Right lung (tissue), 10 donors: ENCODE measurements at places on chromosomes 2 and 18.

DNA sequence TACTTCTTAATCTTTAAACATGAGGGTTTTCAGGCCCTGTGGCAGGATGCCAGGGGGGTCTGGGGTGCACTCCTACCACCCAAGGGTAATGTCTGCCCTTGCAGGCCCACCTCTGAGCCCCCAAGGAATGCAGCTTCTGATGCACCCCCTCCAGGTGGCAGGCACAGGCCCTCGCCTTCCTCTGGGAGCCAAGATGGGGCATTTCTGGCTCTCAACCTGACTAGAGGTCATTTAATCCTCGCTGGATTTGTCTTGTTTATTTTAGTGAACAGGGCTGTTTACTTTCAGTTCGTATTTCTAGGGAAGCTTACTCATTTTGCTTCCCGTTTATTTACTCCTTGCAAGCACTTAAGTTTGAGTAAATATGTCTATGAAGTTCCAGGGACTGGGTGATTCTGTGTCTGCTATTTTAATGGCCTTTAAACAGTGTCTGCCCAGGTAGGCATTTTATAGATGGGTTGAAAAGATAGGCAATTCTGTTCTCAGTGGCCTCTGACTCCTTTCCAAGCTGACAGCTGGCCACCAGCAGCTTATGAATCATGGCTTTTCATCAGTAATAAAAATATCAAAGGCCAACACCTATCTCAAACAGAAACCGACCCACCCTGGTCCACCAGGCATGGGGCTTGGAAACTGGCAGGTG, 11.1 kb upstream of the DNPEP start:
- DNase-seq = no peak

DNA sequence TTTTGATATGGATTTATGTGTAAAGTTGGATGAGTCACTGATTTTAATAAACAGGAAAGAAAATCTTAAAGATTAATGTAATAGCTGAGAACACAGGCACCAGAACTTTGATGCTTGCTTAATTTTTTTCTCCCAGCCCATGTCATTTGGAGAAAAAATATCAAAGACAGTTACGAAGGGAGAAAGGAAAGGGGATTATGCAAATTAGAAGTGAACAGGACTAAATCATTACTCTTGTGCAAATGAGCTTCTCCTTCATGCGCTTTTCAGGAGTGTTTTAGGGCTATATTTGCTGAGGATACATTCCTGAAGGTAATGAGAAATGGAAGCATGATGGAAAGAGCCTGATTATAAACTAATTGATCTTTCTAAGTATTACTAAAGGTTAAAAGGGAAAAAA, 28.9 kb downstream of the NABP1 start:
- no peak for DNase-seq

DNA sequence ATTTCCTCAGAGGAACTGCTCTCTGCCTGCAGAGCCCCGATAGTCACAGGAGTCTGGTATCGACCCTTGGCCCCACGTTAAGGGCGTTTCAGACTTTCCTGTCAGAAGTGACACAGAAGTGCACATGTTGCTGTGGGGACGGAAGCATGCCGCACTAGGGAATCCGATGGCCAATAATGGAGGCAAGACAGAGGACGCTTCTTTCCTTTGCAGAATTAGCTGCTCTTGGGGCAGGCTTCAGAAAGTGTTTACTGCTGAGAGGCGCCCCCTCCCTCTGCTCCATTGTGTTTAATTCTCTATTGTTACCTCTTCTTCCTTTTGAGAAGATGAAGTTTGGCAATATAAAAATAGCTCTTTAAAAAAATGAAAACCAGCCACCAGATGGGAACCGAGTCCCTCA, 118.6 kb upstream of the EML6 start:
- no peak for DNase-seq

GRCh38 chr2:66324909-66325528, 109.9 kb upstream of the MEIS1 start:
- DNase-seq = no peak

DNA sequence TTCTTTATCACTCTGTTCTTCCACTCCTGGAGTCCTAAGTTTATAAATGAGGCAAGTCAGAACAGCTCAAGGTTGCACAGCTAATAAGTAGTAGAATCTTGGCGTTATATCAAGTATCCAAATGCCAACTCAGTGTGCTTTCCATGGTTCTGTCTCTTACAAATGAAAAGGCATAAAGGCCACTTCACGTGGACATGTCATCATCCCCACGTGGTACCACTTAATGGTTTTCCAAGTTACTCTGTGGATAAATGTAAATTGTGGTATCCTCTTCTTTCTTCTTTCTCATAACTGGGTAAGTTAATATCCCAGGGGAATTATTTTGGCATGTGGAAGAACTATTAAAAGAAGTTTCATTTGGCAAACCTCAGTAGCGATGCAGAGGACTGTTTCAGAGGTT, 131.5 kb upstream of the L3MBTL4 start:
- no peak for DNase-seq

- DNase-seq = no peak
Measured at GRCh38 chr2:68309426-68309825, 10.3 kb downstream of the CNRIP1 start.

DNA sequence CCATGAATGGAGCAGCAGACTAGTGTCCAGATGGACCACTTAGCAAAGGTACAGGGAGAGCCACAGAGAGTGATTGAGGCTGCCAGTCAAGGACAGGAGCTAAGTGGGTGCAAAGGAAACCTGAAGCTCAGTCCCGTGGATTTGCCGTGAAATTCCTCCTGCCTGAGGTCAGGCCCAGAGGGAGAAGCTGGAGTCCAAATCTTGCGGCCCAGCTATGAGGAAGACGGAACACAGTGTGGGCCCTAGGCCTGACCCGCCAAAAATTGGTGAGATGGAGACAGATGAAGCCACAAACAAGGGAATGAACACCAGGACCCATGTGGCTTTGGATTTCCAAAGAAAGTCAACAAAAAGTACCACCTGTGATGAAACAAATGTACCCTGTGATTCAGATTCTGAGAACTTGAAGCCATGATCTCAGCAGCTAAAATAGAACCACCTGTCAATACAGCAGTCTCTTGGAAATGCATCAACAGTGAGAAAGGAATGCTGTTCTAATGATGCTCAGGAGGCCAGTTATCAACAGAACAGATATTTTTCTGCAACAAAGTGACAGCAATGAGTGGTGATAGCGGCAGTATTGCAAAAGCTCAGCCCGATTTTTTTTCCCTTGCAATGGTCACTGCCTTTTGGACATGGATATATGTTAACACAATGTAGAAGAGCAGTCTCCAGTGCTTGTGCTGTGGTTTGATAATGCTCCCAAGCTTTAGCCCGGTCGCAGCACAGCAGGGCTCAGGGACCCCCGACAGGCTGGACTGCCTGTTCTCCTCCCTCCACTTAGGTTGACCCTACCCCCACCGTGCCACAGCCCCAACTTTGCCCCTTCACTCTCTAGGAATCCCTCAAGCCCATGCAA, 10.7 kb downstream of the COL6A3 start:
- DNase-seq = no peak

GRCh38 chr2:110101901-110102803, 13.5 kb downstream of the MALL start:
- DNase-seq = no peak

DNA sequence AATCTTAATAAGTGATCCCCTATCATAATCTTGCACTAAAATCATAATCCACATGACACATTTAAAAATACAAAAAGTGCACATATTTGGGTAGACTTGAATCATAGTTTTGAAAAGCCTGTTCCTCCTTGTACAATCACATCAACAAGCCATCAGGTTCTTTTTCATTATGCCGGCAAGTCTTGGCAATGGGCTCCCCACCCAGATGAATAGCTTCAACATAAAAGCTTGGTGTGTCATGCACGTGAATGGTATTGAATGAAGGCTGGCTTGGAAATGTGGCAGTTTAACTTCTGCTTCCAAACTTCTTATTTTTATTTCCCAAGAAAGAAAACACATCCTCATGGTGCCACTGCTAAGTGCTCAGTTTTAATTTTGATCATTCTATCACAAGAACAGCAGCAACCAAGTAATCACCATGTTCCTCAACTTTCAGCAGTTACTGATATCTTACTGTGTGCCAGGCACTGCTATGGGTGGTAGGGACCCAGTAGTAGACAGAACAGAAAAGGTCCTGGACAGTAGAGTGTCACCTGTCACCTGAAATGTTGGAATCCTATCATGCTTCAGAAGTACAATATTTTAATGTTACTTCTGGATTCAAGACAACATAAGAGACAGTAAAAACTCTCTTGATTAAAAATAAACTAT, 89.9 kb downstream of the AP1S3 start:
- DNase-seq = no peak

DNA sequence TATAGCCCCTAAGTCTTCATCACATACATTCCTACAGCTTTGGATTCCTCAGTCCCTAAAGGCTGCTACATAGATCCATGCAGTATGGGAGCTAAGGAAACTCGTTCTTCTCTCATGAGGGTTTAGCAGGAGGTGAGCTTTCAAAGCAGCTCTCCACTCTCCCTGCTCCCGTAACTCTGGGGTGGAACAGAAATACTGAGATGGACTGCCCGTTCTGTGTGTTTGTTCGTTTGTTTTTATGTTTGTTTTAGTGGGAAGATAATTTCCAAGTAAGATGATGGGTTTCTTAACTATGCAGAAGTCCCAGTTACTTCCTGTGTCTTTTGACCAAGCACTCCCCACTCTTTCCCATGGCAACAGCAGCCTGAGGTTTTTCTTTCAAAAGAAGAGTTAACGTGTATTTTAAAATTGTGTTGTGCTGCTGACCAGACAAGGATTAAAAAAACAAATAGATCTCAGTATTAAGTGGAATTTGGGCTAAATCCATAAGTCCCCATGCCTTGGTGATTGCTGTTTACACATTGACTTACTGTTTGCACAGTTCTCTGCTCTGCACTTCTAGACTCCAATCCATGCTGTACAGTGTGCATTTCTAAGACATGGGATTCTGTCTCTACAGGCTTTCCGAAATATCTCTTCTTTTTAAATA, 156.4 kb upstream of the SH3BP4 start:
- no peak for DNase-seq

GRCh38 chr18:31116853-31117595, 14.8 kb upstream of the DSC2 start:
- no peak for DNase-seq

GRCh38 chr2:143934626-143935481, 585.1 kb downstream of the ZEB2 start:
- no peak for DNase-seq

GRCh38 chr2:158042245-158042644, 59.4 kb upstream of the UPP2 start:
- DNase-seq = no peak

- DNase-seq = no peak
Measured at GRCh38 chr2:239339726-239340601, 60.9 kb downstream of the HDAC4 start.

- no peak for DNase-seq
Measured at GRCh38 chr2:64338910-64339500, 115.0 kb upstream of the LGALSL start.

DNA sequence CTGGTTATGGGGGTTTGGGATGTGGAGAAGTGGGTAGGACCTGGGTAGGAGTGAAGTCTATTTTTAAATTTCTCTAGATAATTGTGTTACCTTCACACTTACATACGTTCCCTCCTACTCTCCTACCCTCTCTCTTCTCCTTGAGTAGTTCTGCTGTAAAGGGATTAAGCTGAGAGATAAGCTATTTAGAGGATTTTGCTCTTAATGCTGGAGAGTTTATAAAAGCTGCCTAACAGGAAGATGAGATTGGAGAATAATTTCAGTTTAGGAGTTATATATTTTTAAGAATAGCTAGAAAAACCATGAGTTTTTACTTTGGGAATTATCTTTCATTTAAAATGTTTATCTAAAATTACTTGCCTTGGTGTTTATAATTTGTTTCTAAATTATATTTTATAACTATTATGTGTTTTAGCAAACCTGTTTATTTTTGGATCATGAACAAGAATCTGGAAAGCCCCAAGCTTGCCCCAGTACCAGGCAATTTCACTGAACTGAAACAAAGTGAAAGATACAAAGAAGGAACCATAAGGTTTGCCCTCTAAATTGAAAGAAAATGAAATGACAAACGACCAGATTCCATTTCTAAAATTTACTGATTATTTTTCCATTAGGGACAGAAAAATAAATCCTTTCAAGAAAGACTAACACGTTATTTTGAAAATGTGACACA, 101.5 kb downstream of the ZNF532 start:
- DNase-seq = no peak

GRCh38 chr18:11149441-11150270, at the start of gene PIEZO2:
TSS of gene PIEZO2 (minus strand) at chr18:11149569. CDS start at chr18:11148588, 981 bp downstream.
- peak; percentile 85 for DNase-seq

GRCh38 chr2:201730651-201731285, 32.3 kb upstream of the MPP4 start:
- DNase-seq = no peak

DNA sequence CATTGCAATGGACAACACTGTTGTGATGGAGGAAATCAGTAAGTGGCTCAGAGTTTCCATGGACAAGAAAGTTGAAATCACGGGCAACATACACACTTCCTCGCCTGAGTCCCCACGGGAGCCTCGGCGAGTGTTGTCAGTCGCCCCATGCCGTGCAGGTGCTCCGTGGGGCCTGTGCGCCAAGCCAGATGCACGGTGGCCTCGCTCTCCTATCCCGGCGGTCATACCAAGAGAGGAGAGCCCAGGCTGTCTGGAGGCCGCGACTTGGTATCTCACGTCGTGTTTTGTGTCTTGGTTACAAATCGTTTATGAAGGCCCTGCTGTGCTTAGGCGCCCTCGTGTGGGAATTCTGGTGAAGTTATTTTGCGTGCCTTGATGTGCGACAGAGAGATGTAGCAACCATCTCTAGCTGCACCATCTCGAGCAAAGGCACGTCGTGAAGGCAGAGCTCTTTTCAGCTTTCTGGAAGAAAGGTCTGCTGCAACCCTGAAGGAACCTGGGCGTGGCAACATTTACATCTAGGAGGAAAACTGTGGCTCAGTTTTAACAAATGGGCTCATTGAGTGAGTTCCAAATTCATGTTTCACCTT, 21.8 kb downstream of the ATG4B start:
- DNase-seq = peak; percentile 67

DNA sequence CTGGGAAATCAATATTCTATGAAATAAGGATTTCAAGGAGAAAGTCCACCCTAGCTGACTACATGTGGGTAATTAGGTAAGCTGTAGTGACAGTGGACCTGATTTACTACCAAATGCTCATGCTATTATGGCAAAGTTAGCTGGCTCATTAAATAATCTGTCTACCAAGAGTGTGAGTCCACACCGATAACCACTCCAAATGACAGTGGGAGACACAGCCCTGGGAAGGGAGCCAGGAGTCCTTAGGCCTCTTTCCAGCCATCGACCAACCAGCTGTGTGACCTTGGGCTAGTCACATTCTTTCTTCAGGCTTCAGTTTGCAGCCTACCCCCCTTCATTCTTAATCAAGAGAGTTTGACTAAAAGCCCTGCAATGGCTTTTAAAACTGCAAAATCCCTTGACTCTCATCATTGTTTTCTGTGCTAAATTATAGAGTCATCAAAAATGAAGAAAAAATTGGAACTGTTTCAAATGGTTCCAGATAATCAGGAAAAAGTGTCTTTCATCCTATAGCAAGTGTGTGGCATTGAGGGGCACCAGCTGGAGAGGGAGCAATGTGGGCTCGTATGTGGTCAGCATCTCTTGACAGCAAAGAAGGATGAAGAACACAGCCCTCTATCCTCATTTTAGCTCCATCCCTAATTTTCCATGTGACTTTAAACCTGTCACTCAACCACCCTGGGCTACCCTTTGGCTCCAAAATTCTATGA, 45.6 kb upstream of the SLC14A2 start:
- DNase-seq = no peak
